ENCODE measurements at places on chromosomes 3 and 15.
A peak's percentile ranks its signal among the peaks of the same experiment; 100 is the strongest.

DNA sequence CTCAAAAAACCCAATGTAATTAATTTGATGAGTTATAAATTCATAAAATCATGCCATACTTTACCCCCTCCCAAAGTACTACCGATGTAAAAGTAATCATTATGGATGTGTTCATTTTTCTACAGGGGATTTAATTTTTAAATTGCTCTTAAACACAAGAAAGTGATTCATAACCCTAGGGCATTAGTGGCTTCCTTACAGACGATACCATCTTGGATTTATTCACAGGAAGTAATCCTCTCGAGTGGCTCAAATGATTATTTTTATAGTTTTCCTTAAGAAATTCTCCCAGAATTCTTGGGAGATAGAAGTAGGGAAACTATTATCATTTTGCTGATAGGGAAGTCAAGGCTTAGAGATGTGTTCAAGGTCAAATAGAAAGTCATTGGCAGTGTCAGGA is 80.9 kb downstream of the PEX5L start:
- no peak for DNase-seq

GRCh38 chr3:151283387-151283786 is 5.0 kb upstream of the P2RY14 start:
- DNase-seq, result no peak

DNA sequence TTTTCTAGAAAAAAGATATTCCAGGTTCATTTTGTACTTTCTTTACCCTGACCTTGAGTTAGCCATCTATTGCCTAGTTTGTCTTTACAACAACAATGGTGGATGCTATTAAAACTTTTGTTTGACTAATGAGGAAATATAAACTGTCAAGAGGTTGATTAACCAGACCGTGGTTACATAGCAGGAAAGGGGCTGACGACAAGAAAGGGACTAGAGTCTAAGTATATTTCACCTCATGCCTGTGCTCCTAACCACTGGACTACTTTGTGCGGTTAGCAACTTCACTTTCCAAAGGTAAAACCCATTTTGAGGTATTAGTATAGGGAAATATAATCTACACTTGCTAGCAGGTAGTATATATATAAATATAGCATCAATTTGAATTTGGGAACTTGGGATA is 327.1 kb downstream of the SATB1 start:
- DNase-seq, result peak; percentile 31

- DNase-seq, result no peak
Observed at GRCh38 chr15:66405615-66406014, 18.9 kb downstream of the MAP2K1 start.

- no peak for DNase-seq
Observed at GRCh38 chr3:89434621-89435380, 327.4 kb downstream of the EPHA3 start.

GRCh38 chr3:15009167-15009566 is 55.9 kb downstream of the MRPS25 start:
- DNase-seq, result no peak

DNA sequence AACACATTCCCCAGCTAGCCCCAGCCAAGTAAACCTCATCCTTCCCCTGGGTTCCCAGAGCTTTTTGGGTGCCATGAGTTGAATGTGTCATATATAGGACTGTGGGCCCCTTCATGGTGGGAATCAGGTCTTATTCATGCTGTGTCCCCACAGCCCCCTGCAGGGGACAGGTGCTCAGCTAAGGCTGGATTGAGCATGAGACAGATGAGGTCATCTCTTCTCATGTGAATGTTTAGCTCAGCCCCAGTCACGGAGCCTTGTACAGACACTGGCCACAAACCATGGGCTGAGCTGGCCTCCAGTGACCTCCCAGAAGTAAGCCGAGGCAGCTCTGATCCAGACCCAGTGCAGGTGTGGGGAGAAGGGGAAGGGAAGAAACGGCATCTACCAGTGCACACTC is 70.7 kb downstream of the C3orf70 start:
- no peak for DNase-seq

DNA sequence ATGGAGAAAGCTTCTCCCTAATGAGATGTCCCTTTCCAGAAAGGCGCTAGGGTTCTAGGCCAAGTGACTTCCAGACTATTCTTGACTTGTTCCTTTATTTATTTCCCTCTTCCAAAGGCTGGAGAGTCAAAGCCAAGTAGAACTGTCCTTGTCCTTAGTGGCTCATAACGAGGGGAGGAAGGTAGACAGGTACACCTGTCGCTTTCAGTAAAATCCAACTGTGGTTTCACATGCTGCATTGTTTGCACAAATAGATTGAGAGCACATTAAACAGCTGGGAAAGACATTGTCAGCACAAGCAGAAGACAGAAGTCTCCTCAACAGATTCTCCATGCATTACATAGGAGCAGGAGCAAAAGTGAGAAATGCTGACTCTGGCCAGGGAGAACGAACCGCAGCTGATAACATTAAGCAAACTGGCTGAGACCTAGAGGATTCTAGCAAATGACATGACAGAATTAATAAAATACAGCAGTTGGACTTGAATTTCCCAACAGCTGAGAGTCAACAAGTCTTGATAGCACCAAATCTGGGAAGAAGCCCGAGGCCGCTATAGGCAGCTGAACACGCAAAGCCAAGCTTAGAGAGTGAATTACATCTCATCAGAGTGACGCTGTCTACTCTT is 227.7 kb downstream of the TLE3 start:
- no peak for DNase-seq

GRCh38 chr3:51328206-51328605 is 56.9 kb upstream of the MANF start:
- DNase-seq, result no peak

- DNase-seq, result no peak
Observed at GRCh38 chr3:192880313-192880712, 37.3 kb downstream of the MB21D2 start.

GRCh38 chr3:16355828-16356227 is 90.8 kb downstream of the OXNAD1 start:
- no peak for DNase-seq

GRCh38 chr15:71114887-71115566 is at the start of gene THSD4:
Gene THSD4, plus strand, starts transcription at chr15:71115471.
- peak; percentile 43 for DNase-seq

GRCh38 chr3:53484984-53485383 is 9.4 kb upstream of the CACNA1D start:
- no peak for DNase-seq

DNA sequence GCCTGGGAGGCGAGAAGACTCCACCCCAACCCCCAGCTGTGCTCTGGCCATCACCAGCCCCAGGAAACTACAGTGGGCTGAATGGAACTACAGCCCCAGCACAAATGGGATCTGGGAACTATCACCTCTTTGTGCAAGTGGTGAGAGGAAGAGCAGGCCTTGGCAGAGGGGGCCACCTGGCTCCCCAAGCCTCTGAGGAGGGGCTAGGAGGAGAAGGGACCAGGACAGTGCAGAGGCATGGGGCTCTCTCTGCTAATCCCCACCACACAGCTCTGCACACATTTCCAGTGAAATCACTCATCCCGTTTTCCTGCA is 31.6 kb downstream of the KY start:
- DNase-seq, result no peak

GRCh38 chr15:25682340-25682739 is 180.8 kb downstream of the ATP10A start:
- DNase-seq, result no peak

DNA sequence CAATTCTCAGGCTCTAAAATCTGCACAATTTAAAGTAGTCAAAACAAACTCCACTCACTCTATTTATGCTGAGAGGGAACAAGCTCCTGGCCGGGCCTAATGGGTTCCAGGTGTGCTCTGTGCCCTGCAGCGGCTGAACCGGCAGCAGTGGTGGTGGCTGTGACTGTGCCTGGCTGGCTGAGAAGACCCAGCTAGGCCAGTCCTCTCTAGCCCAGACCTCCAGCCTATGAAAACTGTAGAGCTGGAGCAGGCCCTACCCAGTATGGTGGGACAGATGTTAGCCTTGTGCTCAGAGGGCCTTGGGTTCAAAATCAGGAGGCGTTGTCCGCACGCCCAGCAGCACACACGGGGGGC is 37.0 kb downstream of the EPHB3 start:
- DNase-seq, result no peak

DNA sequence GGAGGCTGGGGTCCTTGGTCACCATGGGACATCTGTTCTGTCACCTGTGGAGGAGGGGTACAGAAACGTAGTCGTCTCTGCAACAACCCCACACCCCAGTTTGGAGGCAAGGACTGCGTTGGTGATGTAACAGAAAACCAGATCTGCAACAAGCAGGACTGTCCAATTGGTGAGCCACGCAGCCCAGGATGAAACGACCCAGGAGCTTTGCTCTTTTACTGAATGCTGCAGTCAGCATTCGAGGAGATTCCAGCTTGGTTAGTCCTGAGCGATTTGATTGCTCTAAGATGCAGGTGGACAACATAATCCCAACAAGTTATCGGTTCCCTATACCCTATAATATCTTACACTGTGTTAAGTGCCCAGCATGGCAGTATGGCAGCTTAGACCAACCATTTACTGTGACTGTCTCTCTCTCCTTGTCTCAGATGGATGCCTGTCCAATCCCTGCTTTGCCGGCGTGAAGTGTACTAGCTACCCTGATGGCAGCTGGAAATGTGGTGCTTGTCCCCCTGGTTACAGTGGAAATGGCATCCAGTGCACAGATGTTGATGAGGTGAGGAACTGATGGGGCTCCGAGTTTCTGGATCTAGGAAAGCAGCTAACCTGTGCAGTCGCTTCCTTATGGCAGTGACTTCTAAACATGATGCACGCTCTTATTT is 7.8 kb downstream of the THBS1 start:
- DNase-seq, result no peak

GRCh38 chr3:61227799-61228198 is 23.5 kb downstream of the FHIT start:
- DNase-seq, result no peak

DNA sequence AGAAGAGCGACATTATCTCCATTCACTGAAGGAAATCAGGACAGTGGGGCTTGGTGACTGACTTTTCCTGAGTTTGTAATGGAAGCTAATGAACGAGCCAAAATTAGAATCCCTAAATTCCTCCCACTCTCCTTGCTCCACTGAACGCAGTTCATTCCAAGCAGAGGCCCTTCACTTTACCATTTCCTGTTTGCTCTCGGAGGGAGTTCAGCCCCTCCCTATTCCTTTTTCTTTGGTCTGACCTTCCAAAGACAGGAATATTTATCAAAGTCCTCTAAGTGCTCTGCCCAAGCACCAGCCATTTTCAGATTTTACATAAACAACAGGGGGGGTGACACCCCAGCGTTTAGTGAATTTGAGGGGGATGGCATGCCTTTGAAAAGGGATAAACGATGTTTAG is 24.0 kb upstream of the PTPRG start:
- no peak for DNase-seq

GRCh38 chr3:116852803-116853202 is 143.2 kb downstream of the TUSC7 start:
- no peak for DNase-seq

DNA sequence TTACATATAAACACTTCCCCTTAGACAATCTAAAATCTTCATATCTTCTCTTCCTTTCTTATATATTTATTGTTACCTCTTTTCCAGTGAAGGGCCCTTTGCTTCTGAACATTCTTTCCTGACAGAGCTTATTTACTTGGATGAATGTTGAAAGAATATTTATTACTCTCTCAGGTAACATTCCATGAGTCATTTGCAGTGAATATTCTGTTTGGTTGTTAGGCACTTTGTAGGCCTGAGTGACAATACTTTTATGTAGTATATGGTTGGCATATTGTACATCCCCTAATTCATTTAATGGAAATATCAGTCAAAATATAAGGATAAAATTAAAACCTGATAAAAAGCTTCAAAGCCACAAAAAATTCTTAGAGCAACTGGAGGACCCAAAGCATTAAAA is 260.9 kb upstream of the KCNMB2 start:
- no peak for DNase-seq

GRCh38 chr3:167091226-167091625 is 288.9 kb downstream of the ZBBX start:
- DNase-seq, result no peak

GRCh38 chr15:68719672-68720071 is 101.0 kb downstream of the ANP32A start:
- no peak for DNase-seq

DNA sequence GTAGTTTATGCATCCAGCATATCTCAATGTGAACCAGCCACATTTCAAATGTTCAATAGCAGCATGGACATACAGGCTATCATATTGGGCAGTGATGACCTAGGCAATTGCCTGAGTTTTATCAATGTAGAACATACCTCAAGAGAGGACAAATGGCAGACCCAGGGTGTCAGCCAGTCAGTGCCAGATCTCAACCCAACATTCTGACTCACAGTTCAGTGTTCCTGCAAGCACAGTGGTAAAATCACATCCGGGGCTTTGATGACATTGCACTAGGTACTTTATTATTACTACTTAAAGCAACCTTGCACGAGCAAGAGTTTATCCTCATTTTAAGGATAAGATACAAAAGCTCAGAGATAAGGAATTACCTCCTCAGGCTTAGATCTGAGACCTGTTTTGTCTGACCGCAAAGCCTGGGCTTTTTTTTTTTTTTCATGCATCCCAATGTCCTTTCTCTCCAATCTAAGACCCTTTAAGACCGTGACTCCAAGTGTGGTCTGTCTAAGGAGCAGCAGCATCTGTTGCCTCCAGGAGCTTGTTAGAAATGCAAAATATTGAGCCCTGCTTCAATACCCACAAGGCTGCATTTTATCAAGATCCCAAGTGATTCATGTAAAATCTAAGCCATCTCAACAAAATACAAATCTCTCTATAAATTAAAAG is 60.1 kb downstream of the SLC12A1 start:
- DNase-seq, result no peak

- DNase-seq, result no peak
Observed at GRCh38 chr15:84697236-84697990, 18.5 kb downstream of the SEC11A start.

DNA sequence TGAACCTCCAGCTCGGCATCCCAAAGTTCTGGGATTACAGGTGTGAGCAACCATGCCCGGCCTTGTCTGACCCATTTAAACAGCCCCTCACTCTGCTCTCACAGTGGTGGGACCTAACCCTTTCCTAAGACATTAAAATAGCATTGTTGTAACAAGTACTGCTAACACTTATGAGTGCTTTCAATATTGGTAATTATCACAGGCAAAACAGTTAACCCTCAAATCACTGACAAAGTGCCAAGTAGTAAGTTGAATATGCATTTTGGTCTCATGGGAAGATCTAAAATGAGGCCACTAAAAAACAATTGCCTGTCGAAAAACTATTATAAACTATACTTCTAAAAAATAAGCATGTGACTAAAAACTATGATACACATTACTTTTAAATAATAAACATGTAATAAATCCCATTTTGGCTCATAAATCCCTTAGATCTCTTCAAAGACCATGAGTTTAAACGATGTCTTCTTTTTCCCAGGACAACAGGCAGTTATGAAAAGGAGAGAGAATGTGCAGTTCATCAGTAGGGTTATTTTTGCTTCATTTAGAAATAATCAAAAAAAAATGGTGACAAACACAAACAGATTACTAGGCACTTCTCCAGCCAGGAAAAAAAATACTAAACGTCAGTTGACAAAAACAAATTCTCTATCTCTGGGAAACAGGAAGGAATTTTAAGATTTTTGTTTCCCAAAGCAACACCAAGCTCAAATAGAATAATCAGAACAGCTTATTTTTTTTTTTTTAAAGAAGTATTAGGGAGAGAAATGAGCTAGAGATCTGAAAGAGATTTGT is 95.4 kb downstream of the RFTN1 start:
- no peak for DNase-seq
